ENCODE measurements at places on chromosomes 1 and 21.

DNA sequence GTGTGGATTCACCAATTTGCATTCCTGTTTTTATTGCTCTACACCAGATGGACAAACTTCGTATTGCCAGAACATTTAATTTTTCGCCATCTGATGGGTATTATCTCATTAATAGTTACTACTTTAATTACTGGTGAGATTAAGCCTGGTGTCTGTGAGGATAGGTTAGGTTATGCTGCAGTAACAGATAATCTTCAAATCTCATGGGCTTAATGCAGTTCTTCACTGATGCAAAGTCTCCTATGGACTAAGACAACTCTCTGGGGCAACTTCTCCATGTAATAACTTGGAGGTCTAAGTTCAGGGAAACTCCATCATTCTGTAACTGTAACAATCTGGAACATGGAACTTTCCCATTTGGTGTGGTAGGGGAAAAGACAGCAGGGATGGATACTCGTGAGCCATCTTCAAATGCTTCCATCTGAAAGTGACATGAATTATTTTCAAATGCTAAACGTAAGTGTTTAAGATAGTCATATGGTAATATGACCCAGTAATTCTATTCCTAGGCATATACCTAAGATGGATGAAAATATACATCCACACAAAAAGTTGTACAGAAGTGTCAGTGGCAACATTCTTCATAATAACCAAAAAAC, 111.6 kb downstream of the LEPR start:
- no peak overlapping the region for H3K27ac ChIP-seq
- H3K4me1 ChIP-seq: no peaks in the 10 kb centered on the region
- no peak for DNase-seq
- peaks cover 33% of the 10 kb centered on the region for H3K27me3 ChIP-seq

DNA sequence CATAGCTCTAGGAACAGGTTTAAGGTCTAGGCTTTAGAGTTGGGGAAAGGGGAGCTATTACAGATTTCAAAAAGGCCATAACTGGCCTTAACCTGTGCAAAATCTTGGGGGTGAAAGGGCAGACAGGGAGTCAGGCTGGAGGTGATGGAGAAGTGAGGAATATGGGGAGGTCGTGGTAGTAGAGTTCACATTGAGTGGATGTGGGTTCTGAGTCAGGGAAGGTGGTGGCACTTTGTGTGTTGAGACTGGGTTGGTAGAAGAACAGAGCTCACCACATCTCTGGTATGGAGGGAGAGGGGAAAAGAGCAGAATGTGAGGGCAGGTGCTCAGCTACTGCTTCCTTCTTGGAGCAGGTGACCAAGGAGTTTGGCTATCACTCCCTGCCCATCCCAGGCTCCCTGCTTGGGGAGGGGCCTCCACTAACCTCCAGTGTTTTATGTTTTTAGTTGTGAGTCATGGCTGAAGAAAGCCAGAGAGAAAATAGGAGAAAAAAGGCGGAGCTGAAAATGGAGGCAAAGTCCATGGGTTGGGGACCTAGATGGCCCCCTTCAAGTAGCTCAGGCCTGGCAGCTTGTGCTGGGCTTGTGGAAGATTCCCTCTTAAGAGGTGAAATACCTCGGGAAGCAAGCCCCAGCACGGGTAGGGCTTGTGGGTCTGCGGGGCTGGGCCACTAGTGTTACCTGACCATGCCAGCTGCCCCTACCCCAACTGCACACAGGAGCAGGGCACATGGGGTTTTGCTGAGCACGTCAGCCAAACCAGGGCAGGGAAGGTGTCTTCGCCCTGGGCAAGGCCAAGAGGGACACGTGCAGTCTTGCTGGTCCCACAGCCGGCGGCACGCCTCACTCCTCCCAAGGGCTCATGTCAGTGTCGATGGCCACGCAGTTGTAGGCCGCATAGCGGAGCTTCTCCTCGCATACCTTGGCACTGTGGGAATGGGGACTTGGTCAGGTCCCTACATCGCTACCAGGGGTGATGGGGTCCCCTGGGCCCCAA, 8.2 kb downstream of the HECTD3 start:
- peaks cover 9% of the 10 kb centered on the region for H3K4me1 ChIP-seq
- DNase-seq: no peak
- peak overlapping the region; percentile 23 for H3K27ac ChIP-seq
- peaks cover 6% of the 10 kb centered on the region for H3K36me3 ChIP-seq
- no peak overlapping the region for H3K4me3 ChIP-seq

GRCh38 chr1:202233804-202234203, 40.2 kb downstream of the LGR6 start:
- H3K4me3 ChIP-seq: no peak overlapping the region
- H3K36me3 ChIP-seq: no peaks in the 10 kb centered on the region
- DNase-seq: no peak
- no peak overlapping the region for H3K27ac ChIP-seq
- H3K27me3 ChIP-seq: peaks cover 20% of the 10 kb centered on the region
- peaks cover 7% of the 10 kb centered on the region for H3K4me1 ChIP-seq

- no peak overlapping the region for H3K4me3 ChIP-seq
- no peaks in the 10 kb centered on the region for H3K36me3 ChIP-seq
- DNase-seq: no peak
- H3K4me1 ChIP-seq: peaks cover 87% of the 10 kb centered on the region
- H3K27me3 ChIP-seq: no peaks in the 10 kb centered on the region
- H3K27ac ChIP-seq: peak overlapping the region; percentile 59
These were observed 29.9 kb downstream of the NUAK2 start for GRCh38 chr1:205291596-205291995.

- no peak overlapping the region for H3K4me3 ChIP-seq
- no peak for DNase-seq
- peaks cover 20% of the 10 kb centered on the region for H3K27me3 ChIP-seq
- H3K27ac ChIP-seq: no peak overlapping the region
- no peaks in the 10 kb centered on the region for H3K36me3 ChIP-seq
These were observed 29.1 kb downstream of the KNCN start for GRCh38 chr1:46522184-46522968.

DNA sequence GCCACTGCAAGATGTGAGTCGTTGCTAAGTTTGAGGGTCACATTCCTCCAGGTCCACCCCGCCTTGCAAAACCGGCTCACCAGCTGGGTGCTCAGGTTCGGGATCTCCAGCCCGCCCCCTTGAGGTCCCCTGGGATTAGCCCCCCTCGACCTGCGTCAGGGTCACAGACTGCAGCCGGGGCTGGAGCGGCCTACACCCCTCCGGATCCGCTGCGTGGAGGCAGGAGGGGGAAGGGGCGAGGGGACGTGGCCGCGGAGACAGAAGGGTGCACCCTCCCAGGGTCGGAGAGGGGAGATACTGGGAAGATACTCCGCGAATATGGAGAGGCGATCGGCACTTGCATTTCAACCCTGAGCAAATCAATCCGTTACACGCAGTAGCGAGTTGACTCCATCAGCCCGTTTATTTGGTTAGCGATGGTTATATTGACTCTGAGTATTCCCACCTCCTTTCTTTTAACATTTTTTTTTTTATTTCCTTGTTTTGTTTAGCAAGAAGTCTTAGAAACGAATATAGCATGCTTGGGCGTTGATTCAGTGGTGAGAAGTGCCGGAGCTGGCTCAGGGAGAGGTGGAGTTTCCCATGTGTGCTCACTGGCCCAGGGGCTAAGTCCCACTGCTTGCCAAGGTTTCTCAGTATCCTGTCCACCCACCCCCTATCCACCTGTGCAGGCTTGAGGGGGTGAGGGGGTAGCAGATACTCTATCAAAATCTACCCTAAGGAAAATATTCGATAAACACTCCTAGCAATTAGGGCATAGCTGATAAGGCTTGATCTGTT, 997 bp downstream of the IFNAR2 start:
- peak overlapping the region; percentile 95 for H3K4me3 ChIP-seq
- peak overlapping the region; percentile 90 for H3K27ac ChIP-seq
- no peaks in the 10 kb centered on the region for H3K36me3 ChIP-seq
- DNase-seq: peak; percentile 72
- peaks cover 54% of the 10 kb centered on the region for H3K4me1 ChIP-seq

DNA sequence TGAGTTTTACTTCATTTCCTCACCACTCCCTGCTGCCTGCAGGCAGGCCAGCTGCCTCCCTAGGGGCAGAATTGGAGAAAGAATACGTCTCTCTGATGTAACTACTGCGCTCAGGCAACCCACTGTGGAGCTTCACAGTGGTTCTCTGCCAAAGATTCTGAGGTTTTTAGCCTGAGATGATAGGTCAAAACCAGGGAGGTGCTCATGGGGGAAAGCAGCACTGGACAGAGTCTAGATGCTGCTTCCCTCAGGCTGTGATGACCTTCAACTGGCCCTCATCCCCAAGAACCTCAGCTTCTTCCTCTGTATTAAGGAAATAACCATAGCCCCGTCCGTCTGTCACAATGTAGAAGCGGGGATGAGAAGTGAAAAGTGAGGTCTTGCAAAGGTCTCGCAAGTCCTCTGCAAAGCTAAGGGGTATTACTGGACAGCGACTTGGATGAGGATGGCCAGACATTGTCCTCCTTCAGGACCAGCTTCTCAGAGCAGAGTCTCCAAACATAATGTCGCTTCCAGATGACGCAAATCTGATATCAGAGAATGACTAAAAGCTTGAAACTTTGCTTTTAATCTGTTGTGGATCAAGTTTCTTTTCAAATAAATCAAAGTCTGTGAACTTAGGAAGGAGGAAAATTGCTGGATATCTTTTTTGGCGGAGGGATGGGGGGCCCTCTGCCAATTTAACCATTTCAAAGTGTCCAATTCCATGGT, 65.9 kb upstream of the ATP5PO start:
- H3K4me1 ChIP-seq: peaks cover 43% of the 10 kb centered on the region
- no peaks in the 10 kb centered on the region for H3K27me3 ChIP-seq
- no peak overlapping the region for H3K4me3 ChIP-seq
- DNase-seq: no peak
- H3K36me3 ChIP-seq: no peaks in the 10 kb centered on the region

GRCh38 chr1:182280504-182280900, 111.1 kb downstream of the GLUL start:
- H3K4me1 ChIP-seq: no peaks in the 10 kb centered on the region
- no peaks in the 10 kb centered on the region for H3K36me3 ChIP-seq
- DNase-seq: no peak
- H3K27me3 ChIP-seq: no peaks in the 10 kb centered on the region
- H3K4me3 ChIP-seq: no peak overlapping the region

DNA sequence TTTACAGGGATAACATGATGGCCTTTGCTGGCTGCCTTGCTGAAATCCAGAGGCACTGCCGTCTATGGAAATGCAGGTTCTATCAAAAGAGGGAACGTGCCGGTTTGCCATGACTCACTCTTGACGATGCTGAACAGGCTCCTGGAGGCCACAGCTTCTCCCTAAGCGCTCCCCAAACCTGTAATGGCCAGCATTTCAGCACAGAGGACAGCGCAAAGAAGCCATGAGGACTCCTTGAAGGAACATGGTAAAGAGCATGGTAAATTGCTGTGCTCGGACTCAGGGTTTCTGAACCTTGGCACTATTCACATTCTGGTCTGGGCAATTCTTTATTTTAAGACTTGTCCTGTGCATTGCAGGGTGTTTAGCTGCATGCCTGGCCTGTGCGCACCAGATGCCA, 217.5 kb downstream of the CAMTA1 start:
- DNase-seq: no peak
- no peaks in the 10 kb centered on the region for H3K27me3 ChIP-seq
- H3K4me1 ChIP-seq: no peaks in the 10 kb centered on the region
- no peak overlapping the region for H3K4me3 ChIP-seq
- H3K36me3 ChIP-seq: no peaks in the 10 kb centered on the region

- H3K4me3 ChIP-seq: no peak overlapping the region
- no peak for DNase-seq
- H3K27me3 ChIP-seq: peaks cover 4% of the 10 kb centered on the region
- peaks cover 2% of the 10 kb centered on the region for H3K4me1 ChIP-seq
- no peak overlapping the region for H3K27ac ChIP-seq
These were observed 64.9 kb downstream of the RGS13 start for GRCh38 chr1:192700834-192701271.

DNA sequence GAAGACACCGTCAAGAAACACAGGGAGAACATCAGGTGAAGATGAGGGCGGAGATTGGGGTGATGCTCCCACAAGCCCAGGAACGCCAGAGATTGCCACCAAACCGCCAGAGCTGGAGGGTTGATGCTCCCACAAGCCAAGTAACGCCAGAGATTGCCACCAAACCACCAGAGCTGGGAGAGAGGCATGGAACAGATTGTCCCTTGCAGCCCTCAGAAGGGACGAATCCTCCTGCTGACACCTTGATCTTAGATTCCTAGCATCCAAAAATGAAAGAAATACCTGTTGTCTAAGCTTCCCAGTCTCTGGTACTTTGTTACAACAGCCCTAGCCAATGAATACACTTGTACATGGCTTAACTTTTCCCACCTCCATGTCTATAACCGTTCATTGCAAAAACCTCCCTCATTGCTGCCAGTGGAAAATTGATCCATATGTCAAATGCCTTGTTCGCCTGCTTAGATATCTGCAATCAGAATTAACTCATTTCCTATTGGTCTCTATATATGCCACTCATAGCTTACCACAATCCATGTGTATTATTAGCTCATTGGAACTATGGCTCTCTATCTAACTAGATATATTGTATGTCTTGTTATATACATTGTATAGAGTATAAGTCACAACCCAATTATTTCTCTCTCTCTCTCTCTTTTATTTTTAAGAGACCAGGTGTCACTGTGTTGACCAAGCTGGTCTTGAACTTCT, 127.4 kb downstream of the ADSS2 start:
- DNase-seq: no peak
- peaks cover 5% of the 10 kb centered on the region for H3K36me3 ChIP-seq
- peaks cover 59% of the 10 kb centered on the region for H3K4me1 ChIP-seq
- peak overlapping the region; percentile 69 for H3K4me3 ChIP-seq

- peaks cover 20% of the 10 kb centered on the region for H3K36me3 ChIP-seq
- DNase-seq: peak; percentile 26
- peak overlapping the region; percentile 95 for H3K27ac ChIP-seq
- peak overlapping the region; percentile 93 for H3K4me3 ChIP-seq
- H3K4me1 ChIP-seq: peaks cover 44% of the 10 kb centered on the region
- no peaks in the 10 kb centered on the region for H3K27me3 ChIP-seq
These were observed 3.1 kb downstream of the C1orf162 start for GRCh38 chr1:111476761-111477309.

GRCh38 chr1:30045304-30046090, 677.9 kb downstream of the MATN1 start:
- no peaks in the 10 kb centered on the region for H3K36me3 ChIP-seq
- no peak overlapping the region for H3K27ac ChIP-seq
- H3K27me3 ChIP-seq: peaks cover 15% of the 10 kb centered on the region
- peak; percentile 43 for DNase-seq
- H3K4me3 ChIP-seq: no peak overlapping the region
- peaks cover 2% of the 10 kb centered on the region for H3K4me1 ChIP-seq

Measured in naive thymus-derived CD8-positive, alpha-beta T cell (primary cell).